ENCODE measurements at places on chromosomes 12 and 14. TPM values are rescaled to one million over a fixed set of nuclear protein-coding genes. Genes with fewer than 3 reads are reported as not detected.

DNA sequence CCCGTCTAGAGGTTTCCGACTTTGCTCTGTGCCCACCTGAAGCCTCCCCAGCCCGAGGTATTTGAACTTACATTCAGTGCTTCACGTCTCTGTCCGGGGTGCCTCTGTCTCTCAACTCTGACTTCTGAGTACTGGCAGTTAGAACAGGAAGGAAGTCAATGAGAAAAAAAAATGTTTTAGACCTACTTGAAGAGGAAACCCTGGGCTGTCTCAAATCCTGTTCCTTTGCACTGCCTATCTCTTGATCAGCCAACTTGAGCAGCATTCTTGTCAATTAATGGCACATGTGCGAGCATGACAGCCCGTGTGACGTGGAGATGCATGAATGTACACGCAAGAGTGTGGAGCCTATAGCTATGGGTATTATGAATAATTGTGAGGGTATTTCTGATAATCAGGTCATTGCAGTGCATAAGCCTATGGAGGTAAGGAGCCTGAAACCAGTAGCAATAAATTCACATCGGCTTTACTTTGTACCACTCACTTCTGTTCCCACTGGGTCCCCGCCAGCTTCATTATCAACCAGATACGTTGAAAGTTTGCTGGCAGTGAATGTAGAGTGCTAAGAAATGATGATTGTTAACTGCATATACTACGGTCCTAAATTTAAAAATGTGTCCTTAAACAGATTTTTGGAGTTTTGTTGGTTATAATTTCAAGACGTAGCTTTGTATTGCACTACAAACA is at the start of gene ARHGDIB:
Gene ARHGDIB (minus strand): TSS at position 136 of the 687 bp plus-strand sequence. CDS start 10,889 bp downstream, outside the sequence.
- peak; percentile 88 for DNase-seq

The SLC6A12 gene
- not detected for polyA plus RNA-seq

- no peak for DNase-seq
Observed at GRCh38 chr14:77284466-77284865, 13.5 kb upstream of the NGB start.

DNA sequence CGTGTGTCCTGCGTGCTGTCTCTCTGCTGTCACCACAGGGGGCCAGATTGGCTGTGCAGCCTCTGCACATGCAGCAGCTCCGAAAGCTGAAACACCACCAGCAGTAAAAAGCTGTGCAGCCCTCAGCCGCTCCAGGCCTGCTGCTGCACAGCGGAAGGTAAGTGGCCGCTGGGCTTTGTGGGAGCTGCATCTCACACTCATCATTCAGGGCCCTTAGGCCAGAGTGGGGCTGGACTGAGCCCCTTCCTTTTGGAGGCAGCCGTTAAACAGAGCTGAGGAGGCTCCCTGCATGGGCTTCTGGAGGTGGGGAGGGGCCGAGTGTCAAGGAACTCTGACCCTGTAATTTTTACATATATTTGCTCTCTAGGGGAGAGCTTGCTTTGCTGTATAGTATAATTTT is 17.1 kb downstream of the DDX51 start:
- DNase-seq, result no peak

DNA sequence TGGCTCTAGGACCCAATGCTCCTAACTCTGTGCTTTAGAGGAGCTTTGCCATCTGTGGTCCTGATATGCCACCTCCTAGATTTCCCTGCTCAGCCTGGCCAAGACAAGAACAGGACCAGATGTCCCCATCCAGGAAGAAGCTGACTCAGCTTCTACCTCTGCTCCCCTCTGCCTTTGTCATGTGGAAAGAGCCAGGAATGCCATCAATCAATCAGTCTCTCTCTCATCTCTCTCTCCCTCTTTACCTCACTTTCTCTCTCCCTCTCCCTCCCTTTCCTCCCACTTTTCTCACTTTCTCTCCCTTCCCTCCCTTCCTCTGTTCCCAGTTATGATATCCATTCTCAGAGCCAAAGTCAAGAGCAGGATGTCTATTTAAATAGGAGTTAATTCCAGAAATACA is 892.5 kb upstream of the TMEM132C start:
- DNase-seq, result no peak

GRCh38 chr12:71581206-71581605 is 82.4 kb downstream of the ZFC3H1 start:
- DNase-seq, result no peak

The FLVCR2 gene
- polyA plus RNA-seq, result not detected

DNA sequence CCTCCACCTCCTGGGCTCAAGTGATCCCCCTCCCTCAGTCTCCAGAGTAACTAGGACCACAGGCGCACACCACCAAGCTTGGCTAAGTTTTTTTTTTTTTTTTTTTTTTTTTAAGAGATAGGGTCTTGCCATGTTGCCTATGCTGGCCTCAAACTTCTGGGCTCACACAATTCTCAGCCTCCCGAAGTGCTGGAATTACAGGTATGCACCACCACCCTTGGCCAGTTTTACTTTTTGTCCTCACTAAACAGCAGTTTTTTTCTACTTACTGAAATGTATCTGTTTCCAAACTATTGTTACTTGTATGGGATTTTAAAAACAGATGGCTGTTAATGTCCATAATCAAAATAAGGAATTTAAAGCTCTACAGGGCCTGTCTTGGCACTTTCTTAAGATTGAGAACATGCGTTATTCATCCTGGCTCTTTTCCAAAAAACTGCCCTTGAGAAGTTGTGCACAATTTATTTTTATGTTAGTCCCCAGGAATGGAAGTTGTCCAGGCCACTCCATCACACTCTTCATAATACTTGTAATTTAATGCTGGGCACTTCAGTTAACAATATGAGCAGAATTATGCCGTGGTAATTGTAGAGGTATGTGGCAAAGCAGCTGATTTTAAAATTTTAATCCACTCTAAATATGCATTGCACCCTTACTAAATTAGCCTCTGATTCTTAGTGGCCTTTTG is 51.9 kb upstream of the REP15 start:
- no peak for DNase-seq

- peak; percentile 72 for DNase-seq
Observed at GRCh38 chr12:44875954-44876543, at the start of gene NELL2. NELL2 (minus strand) TSS chr12:44876315; CDS start chr12:44875869, 446 bp downstream.

- no peak for DNase-seq
Observed at GRCh38 chr12:24135158-24135850, 185.8 kb upstream of the SOX5 start.

DNA sequence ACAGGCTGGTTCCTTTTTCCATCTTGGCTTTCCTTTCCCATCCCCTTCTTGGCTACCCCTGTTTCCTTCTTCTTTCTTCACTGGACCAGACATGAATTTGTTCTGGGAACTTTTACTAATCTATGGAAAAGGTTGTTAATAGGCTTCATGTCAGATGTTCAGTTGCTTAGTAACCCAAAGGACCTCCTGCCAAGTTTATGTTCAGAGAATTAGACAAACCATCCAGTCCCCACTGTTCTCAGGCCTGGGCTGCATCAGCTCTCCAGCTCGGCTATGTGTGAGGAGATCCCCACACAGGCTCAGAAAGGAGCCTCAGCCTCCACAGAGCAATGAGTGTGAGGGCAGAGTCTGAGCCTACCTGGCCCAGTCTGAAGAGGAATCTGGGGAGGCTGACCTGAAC is 78.0 kb downstream of the AKAP6 start:
- DNase-seq, result no peak

GRCh38 chr12:113221181-113221996 is at the start of gene TPCN1:
TPCN1 (plus strand) TSS chr12:113221464; CDS start chr12:113226853, 5,389 bp downstream.
- DNase-seq, result peak; percentile 99

- no peak for DNase-seq
Observed at GRCh38 chr12:24081606-24082005, 132.1 kb upstream of the SOX5 start.

DNA sequence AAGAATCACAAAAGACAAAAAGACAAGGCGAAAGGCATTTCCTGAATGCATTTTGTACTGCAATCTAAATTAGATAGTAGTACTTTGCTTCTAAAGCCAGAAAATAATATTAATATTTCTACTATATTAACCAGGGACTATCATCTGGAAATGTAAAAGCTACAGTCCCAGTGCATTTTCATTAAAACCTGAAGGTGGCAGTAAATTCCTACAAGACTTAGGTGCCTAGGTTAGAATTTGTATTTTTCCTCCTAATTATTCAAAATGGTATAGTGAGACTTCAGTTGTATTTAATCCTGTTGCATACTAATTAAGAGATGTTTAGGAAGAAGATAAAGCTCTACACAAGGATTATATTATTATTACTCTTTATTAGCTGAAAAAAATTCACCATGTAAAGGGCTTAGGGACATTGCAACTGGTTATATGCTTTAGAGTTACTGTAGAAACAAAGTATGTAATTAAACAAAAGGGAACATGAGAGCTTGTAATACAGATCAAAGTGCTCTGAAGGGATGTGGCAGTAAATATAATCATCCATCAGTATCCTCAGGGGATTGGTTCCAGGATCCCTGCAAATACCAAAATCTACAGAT is 53.6 kb downstream of the BRMS1L start:
- DNase-seq, result no peak

DNA sequence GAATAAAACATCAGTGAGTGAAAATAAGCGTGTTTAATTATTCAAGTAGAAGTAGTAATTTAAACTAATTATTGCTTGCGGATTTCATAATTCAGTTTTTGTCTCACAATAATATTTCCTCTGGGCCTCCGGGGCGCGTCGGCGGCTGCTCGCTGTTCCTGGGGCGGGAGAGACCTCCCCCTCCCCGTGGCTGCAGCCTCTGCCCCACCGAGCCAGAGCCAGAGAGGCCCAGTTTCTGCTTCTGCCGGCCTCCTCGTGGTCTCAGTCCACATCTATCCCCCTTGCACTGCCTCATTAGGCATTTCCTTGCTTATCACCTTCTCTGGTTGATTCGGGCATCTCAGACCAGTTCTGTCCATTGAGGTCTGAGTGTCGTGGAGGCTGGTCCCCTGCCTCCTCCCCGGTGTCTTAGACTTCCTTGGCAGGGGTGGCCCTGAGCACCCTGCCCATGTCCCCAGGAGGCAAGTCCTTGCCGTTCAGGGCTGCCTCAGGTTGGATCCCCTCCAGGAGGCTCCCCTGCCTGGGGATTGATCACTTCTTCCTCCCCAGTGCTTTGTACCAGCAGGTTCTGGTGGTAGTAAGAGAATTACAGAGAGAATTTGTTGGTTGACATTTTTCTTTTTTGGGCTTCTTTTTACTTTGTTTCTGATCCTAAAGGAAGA is 78.0 kb downstream of the SLC25A47 start:
- DNase-seq, result no peak

The BCL2L14 gene
- not detected for polyA plus RNA-seq

The ETFBKMT gene
- 0.34 TPM for polyA plus RNA-seq

DNA sequence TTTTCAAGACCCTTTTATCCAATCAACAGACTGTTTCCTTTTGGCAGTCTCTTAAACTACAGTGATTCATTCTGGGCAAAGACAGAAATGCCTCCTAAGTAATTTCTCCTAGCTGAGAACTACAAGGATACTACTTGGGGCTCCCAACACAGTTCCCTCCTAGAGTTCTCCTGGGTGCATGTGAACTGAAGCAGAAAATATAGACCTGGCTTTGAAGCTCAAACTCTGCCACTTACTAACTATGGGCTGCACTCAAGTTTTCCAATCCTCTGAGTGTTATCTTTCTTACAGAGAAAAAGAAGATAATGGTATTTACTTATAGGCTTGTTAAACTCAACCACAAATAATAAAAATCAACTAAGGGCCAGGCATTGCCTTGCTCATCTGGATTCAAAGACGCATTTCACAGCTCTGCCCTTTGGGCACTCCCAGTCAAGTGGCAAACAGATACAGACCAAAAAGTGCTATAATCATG is 97.6 kb downstream of the EFCAB11 start:
- DNase-seq, result no peak

The KRT73 gene
- 10.0 TPM for polyA plus RNA-seq

- no peak for DNase-seq
Observed at GRCh38 chr14:56660677-56661389, 81.2 kb downstream of the TMEM260 start.

DNA sequence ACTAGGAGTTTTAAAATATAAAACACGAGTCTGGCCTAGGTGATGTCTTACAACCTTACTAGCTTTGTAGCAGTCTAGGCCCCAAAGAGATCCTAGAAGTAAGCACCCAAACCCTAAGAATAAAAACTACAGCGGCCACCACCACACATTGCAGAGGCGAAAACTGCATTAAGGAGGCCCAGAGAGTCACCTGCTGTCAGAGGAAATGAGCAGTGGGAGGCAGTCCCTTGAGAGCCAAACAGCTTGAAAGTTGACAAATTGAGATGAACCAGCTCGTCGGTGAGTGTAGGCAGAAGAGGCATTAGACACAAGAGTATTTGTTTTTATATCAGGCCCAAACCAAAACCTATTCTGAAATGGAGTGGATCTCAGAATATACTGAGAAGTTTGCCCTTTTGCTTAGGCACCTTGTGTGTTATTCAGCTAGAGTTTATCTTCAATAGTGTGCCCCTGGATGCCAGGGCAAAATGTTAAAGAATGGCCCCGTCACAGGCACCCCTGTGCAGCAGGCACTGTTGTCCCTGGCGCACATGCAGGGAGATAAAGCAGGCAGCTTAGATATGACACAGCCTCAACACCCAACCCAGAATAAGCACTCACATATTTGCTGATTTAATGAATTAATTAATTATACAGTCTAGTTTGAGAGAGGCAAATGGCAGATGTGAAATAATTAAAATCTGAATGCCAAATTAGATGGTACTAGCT is 56.7 kb downstream of the TTC7B start:
- DNase-seq, result peak; percentile 22

The PRICKLE1 gene
- polyA plus RNA-seq, result 0.34 TPM

The ABCD4 gene
- polyA plus RNA-seq, result 21.0 TPM

The UBE3B gene
- 17.1 TPM for polyA plus RNA-seq

The FSCB gene
- polyA plus RNA-seq, result not detected

DNA sequence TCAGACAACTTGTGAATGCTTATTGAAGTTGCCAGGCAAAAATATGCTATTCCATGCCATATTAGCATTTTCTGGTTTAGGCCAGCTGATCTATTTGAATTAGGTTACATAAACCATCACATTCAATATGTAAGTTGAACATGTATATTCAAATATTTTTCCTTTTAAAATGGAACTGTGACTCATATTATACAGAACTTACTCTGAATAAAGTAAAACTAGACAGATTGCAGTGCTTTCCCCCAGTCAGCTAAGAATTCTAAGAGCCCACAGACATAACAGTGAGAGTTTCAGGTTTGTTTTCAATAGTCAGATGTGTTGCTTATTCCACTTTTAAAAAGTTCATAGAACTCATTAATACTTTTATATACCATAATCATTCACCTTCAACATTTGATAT is 119.8 kb downstream of the MGST1 start:
- DNase-seq, result no peak

DNA sequence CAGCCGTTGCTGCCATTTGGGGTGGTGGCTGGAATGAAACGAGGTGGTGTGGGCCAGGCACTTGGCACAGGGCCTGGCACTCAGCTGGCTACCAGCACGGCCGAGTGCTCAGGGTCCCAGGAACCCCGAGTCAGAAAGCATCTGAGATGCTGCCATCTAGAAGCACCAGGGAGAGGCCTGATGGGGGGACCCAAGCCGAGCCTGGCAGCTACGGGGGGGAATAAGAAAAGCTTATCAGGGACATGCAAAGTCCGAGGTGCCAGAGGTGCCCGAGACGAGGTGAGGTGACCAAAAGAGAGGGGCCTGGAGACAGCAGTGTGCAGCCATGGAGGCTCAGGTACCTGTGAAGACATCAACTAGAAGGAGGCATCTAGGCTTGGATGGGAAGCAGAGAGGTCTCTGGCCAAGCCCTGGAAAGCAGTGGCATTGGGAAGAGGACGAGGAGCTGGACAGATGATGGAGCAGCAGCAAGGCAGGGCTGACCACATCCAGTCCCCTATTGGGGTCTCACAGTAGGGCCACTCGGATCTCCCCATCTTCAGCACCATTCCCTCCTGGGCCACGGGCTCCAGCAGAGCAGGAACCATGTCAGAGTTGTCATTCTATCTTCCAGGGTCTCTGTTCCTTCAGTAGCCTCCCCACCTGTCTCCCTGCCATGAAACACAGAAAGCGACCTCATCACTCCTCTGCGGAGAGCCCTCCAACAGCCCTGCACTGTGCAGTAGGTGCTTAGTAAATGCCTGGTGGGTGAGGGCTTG is 59.3 kb upstream of the DIO3 start:
- DNase-seq, result no peak

- DNase-seq, result no peak
Observed at GRCh38 chr14:68986926-68987652, 8.0 kb upstream of the ACTN1 start.

All from naive thymus-derived CD8-positive, alpha-beta T cell (primary cell).